Activated naive CD4-positive, alpha-beta T cell treated with anti-CD3 and anti-CD28 coated beads, Interleukin-2, amount 10 ng/mL, durations not matched to agents 7 days and 5 days (primary cell): ENCODE measurements at places on chromosomes 7 and 10.

DNA sequence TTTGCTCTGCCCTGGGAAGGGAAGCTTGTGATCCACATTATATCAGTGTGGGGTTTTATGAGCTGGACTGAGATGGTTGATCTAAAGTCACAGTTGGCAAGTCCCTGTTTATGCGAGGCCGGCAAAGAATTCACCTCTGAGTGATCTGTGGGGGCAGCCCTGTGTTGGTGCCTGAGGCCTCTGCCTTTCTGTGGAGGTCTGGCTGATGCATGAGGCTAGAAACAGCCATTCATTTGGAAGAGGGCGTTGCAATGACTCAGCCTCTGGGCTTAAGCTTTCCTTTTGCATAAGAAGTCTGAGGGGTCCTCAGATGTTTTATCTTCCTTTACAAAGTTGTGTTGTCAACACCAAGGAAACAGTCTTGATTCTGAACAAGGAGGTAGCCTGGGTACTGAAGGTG is 126.9 kb downstream of the MGMT start:
- peaks cover 6% of the 10 kb centered on the region for H3K36me3 ChIP-seq
- no peak overlapping the region for H3K4me3 ChIP-seq
- H3K27me3 ChIP-seq, result no peaks in the 10 kb centered on the region
- no peaks in the 10 kb centered on the region for H3K4me1 ChIP-seq
- no peak overlapping the region for H3K27ac ChIP-seq

DNA sequence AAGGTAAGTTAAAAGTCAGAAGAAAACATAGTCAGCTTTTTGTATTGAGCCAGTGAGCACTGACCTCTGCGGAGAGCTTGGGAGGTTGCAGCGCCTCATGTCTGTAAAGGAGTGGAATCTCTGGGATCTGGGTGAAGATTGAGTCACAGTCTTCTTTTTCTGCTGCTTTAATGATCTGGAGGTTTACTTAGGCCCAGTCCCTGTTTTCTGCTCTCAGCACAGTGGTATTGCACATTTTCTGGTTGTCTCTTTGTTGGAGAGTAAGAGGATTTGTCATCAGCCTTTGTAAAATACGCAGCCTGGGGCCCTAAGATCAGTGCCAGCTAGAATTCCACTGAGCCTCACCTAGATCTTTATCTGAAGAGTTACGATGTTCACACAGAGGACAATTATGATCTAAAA is 58.3 kb upstream of the GJD4 start:
- DNase-seq, result no peak
- H3K27ac ChIP-seq, result no peak overlapping the region
- peaks cover 25% of the 10 kb centered on the region for H3K36me3 ChIP-seq
- no peak overlapping the region for H3K4me3 ChIP-seq
- H3K4me1 ChIP-seq, result peaks cover 7% of the 10 kb centered on the region

DNA sequence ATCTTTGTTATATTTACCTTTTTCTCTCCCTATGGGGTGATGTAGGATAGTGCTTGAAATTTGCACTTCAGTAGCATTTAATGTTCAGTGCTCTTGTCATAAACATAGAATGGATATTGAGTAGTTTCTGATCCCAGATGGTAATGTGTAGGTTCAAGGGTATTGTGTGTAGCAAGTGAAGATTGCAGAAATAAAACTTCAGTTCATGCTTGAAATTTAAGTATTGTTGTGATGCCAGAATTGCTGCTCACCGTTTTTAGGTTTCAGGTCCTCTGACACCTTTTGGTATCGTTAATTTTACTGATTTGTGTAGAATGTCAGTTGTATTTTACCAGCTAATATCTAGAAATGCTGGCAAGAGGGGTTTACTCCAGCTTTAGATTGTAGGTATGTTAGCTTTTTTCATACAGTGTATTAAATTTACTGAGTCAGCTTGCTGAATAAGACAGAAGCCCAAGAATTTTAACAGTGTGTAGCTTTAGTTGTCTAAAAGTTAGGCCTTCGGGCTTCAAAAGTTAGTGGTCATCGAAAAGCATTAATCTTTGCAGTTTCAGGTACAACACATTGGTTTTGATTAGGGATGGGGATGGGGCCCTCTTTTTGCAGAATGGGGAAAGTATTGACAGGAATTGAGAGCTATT is 1.9 kb downstream of the PTEN start:
- DNase-seq, result no peak
- peak overlapping the region; percentile 93 for H3K4me3 ChIP-seq
- H3K4me1 ChIP-seq, result peaks cover 46% of the 10 kb centered on the region
- H3K27me3 ChIP-seq, result peaks cover 11% of the 10 kb centered on the region
- H3K36me3 ChIP-seq, result peaks cover 36% of the 10 kb centered on the region

DNA sequence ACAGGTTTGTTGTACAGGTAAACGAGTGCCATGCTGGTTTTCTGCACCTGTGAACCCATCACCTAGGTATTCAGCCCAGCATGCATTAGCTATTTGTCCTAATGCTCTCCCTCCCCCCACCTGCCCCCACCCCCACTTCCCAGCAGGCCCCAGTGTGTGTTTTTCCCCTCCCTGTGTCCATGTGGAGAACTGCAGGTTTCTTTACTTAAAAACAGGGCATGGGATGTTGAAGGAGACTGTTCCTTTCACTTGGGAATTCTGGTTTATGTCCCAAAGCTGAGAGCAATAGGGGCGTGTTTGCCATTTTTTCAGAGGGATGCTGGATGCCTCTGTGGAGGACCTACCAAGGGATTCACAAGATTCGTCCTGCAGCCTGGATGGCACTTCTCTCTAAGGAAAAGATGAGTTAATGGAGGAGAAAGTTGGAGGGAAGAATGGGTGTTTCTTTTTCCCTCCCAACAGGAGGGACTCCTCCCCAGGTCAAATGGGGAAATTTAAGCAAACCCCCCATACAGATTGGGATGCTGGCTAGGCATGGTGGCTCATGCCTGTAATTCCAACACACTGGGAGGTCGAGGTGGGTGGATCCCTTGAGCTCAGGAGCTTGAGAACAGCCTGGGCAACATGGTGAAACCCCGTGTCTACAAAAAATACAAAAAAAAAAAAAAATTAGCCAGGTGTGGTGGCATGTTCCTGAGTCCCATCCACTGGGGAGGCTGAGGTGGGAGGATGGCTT is 136.0 kb downstream of the GALNT17 start:
- H3K4me3 ChIP-seq, result no peak overlapping the region
- H3K4me1 ChIP-seq, result no peaks in the 10 kb centered on the region
- DNase-seq, result no peak
- H3K27ac ChIP-seq, result no peak overlapping the region
- no peaks in the 10 kb centered on the region for H3K36me3 ChIP-seq

- no peak for DNase-seq
- no peak overlapping the region for H3K27ac ChIP-seq
- H3K27me3 ChIP-seq, result peaks cover 42% of the 10 kb centered on the region
- no peaks in the 10 kb centered on the region for H3K36me3 ChIP-seq
- H3K4me1 ChIP-seq, result peaks cover 2% of the 10 kb centered on the region
- H3K4me3 ChIP-seq, result no peak overlapping the region
Measured at GRCh38 chr10:3278771-3279170, 106.2 kb upstream of the PITRM1 start.

- DNase-seq, result no peak
- H3K27me3 ChIP-seq, result peaks cover 4% of the 10 kb centered on the region
- peaks cover 2% of the 10 kb centered on the region for H3K4me1 ChIP-seq
- no peak overlapping the region for H3K27ac ChIP-seq
Measured at GRCh38 chr10:33196710-33197491, 137.6 kb downstream of the NRP1 start.

DNA sequence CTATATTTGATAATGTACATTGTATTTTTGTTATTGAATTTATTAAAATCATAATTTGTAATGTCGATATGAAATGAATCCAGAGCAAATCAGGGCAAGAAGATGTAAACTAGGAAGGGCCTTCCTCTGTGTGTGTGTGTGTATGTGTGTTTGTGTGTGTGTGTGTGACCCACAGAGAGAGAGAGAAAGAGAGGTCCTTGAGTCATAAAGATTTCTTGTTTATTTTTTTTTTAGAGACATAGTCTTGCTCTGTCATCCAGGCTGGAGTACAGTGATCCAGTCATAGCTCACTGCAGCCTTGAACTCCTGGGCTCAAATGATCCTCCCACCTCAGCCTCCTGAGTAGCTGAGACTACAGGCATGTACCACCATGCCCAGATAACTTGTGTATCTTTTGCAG is 50.7 kb downstream of the INPP5F start:
- no peaks in the 10 kb centered on the region for H3K4me1 ChIP-seq
- H3K4me3 ChIP-seq, result no peak overlapping the region
- DNase-seq, result no peak
- H3K27me3 ChIP-seq, result no peaks in the 10 kb centered on the region
- no peak overlapping the region for H3K27ac ChIP-seq

GRCh38 chr7:15104411-15105092 is 202.0 kb upstream of the DGKB start:
- no peaks in the 10 kb centered on the region for H3K4me1 ChIP-seq
- H3K27me3 ChIP-seq, result no peaks in the 10 kb centered on the region
- no peaks in the 10 kb centered on the region for H3K36me3 ChIP-seq
- no peak for DNase-seq
- no peak overlapping the region for H3K27ac ChIP-seq

GRCh38 chr7:91325726-91326125 is 61.5 kb downstream of the FZD1 start:
- no peaks in the 10 kb centered on the region for H3K36me3 ChIP-seq
- H3K4me3 ChIP-seq, result no peak overlapping the region
- no peak for DNase-seq
- no peak overlapping the region for H3K27ac ChIP-seq
- no peaks in the 10 kb centered on the region for H3K27me3 ChIP-seq

- no peaks in the 10 kb centered on the region for H3K36me3 ChIP-seq
- H3K4me1 ChIP-seq, result peaks cover 9% of the 10 kb centered on the region
- no peak overlapping the region for H3K4me3 ChIP-seq
Measured at GRCh38 chr7:28953633-28954032, 4.5 kb downstream of the TRIL start.

- DNase-seq, result no peak
- no peak overlapping the region for H3K4me3 ChIP-seq
- H3K36me3 ChIP-seq, result no peaks in the 10 kb centered on the region
- no peaks in the 10 kb centered on the region for H3K27me3 ChIP-seq
- no peak overlapping the region for H3K27ac ChIP-seq
Measured at GRCh38 chr10:25451401-25451800, 276.6 kb downstream of the GPR158 start.

DNA sequence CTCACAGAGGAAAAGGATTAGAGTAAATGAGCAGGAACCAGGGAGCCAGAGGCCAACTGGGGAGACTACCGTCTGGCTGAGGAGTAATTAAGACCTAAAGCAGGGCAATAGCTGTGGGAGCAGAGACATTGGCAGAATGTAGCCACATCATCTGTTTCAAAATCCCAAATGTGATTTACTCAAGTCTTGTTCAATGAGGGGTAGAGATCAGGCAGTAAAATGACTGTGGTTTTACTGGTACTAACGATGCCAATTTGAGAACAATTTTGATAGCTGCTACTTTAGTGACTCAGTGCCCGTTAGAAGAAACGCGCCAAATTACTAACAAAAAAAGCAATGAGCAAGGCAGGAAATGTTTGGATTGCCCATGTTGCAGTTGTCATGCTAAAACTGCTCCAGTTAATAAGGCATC is 12.7 kb upstream of the MIOS start:
- peaks cover 7% of the 10 kb centered on the region for H3K36me3 ChIP-seq
- H3K4me1 ChIP-seq, result no peaks in the 10 kb centered on the region

DNA sequence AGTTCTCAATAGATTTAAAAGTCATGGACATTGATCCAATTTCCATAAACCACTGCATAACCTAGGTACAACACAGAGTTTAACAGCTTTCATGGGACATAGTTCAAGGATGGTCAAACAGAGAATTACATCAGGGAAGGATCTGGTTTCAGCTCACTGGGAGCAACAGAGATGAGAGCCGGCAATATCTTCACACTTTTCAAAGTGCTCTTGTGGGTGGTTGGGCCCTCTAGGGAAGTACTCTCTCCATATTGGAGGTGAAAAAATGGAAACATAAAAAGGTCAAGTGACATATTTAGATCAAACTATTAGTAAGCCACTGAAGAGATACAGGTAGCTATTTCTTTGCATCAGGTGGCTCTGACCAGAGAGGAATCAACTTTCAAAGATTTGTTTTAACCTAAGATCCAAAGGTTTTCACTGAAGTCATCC is 61.8 kb upstream of the LRRN3 start:
- no peak for DNase-seq
- no peaks in the 10 kb centered on the region for H3K27me3 ChIP-seq
- peak overlapping the region; percentile 50 for H3K27ac ChIP-seq
- H3K36me3 ChIP-seq, result peaks cover 45% of the 10 kb centered on the region

DNA sequence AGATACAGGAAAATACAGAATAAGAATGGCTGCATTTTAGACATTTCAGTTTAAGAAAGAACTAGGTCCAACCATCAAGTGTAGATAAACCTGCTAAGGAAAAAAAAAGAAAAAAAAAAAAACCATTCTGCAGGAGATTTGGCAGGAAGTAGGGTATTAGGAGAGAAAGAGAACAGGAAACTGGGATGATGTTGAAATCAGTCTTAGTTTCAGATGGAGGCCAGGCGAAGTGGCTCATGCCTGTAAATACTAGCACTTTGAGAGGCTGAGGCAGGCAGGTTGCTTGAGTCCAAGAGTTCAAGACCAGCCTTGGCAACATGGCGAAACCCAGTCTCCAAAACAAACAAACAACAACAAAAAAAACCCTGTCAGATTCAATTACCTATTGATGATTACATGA is 120.2 kb downstream of the RAB11FIP2 start:
- H3K27ac ChIP-seq, result no peak overlapping the region
- H3K27me3 ChIP-seq, result peaks cover 6% of the 10 kb centered on the region
- no peaks in the 10 kb centered on the region for H3K36me3 ChIP-seq

- no peaks in the 10 kb centered on the region for H3K36me3 ChIP-seq
- no peaks in the 10 kb centered on the region for H3K4me1 ChIP-seq
- H3K27ac ChIP-seq, result no peak overlapping the region
Measured at GRCh38 chr7:145339319-145339718, 503.5 kb upstream of the TPK1 start.

DNA sequence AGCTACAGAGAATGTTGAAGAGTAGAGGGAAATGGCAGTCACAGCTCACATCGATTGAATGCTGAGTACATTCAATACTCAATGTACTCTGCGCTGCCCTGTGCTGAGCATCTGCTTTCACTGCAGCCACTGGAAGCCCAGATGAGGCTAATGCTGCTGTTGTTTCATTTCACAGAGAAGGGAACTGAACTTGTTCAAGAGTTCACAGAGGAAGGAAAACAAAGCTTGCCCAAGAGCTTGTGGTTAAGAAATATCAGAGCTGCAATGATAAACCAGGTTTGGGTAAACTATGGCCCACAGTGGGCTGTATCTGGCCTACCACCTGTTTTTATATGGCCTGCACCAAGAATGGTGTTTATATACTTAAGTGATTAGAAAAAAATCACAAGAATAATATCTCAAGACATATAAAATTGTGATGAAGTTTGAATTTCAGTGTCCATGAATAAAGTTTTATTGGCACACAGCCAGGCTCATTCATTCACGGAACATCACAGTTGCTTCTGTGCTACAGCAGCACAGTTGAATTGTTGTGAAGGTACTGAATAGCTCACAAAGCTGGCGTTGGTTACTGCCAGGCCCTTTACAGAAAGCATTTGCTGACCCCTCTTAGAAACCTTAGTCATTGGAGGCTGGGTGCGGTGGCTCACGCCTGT is 64.1 kb downstream of the CFAP58 start:
- no peak for DNase-seq
- no peaks in the 10 kb centered on the region for H3K27me3 ChIP-seq
- H3K4me3 ChIP-seq, result no peak overlapping the region
- no peaks in the 10 kb centered on the region for H3K4me1 ChIP-seq
- H3K27ac ChIP-seq, result no peak overlapping the region
